Cerebellum (tissue), 4 donors: ENCODE measurements at places on chromosomes 16 and 17. TPM values are rescaled to one million over a fixed set of nuclear protein-coding genes. Genes with fewer than 3 reads are reported as not detected.
A peak's percentile ranks its signal among the peaks of the same experiment; 100 is the strongest.

The CIBAR2 gene
- not detected for total RNA-seq

The MYO15A gene
- total RNA-seq = 1.6 TPM

The ERI2 gene
- total RNA-seq = 27.4 TPM

The CCL1 gene
- not detected for total RNA-seq

The DNAI2 gene
- total RNA-seq = 0.45 TPM

DNA sequence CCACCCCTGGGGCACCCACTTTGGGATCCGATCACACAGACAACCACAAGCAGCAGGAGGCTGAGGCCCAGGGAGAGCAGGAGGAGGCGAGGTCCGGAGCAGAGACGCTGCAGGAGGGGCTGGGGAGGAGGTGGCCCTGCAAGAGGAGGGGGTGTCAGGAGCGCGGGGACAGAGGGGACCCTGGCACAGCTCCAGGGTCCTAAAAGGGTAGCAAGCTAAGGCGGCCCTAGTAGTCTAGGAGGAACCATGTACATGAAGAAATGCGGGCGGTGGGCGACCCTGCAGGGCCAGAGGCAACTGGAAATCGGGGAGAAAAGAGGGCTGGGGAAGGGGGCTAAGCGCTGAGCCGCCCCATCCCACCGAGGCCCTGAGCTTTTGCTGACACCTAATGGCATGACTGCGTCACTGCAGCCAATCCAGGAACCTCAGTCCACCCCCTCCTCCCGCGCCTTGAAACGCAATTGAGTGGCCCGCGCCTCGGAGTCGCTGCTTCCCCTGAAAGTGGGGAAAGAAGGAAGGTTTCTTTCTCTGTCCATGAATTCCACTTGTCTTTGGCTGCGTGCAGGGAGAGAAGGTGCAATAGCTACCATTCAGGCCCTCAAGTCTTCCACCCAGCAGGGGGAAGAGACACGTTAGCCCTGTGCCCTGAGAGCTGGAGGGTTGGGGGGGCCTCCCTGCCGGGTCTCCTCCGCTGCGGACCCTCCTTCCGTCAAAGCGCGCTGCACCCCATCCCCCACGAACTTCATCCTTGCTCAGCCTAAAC is 1.8 kb downstream of the ASGR1 start:
- peak; percentile 86 for DNase-seq

DNA sequence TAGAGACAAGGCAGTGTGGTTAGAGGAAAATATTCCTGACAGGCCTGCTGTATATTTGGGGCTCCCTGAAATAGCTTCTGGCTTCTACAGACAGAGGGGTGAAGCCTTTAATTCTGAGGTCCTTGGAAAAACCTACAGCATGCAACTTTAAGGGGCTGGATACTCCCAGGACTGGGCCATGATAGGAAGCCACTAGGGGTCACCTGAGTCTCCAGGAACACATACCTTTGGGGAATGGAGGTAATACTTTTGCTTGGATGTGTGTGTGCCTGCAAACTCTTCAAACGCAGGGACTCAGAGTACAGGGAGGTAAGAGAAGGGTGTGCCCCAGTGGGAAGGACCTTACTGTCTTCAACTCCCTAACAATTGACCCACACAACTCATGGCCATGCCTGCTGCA is 4.1 kb downstream of the ASIC2 start:
- DNase-seq = no peak

- no peak for DNase-seq
These were observed 8.8 kb upstream of the JPT1 start for GRCh38 chr17:75163074-75163473.

- DNase-seq = no peak
These were observed 18.9 kb upstream of the KCNJ12 start for GRCh38 chr17:21357281-21357680.

DNA sequence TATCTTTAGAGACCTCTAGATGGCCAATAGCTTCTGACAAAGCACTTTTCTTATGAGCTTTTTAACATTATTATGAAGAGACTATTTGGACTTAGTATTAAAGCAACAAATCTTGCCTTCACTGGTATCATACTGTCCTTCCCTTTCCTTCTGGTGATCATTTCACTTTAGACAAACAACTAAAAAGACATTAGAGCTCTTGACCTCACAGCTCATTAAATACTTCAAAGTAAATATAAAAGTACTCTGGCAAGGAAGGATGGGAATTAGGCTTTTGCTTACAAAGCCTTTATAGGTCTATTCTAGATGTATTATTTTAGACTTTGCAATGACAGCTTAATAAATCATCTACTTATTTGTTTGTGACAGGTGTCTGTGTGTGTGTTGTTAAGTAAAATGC is 11.1 kb downstream of the STXBP4 start:
- DNase-seq = no peak
